Activated naive CD4-positive, alpha-beta T cell (primary cell): ENCODE measurements at places on chromosomes 1 and 21.

- no peak for DNase-seq
Observed at GRCh38 chr1:228445843-228446650, 29.4 kb upstream of the TRIM17 start.

DNA sequence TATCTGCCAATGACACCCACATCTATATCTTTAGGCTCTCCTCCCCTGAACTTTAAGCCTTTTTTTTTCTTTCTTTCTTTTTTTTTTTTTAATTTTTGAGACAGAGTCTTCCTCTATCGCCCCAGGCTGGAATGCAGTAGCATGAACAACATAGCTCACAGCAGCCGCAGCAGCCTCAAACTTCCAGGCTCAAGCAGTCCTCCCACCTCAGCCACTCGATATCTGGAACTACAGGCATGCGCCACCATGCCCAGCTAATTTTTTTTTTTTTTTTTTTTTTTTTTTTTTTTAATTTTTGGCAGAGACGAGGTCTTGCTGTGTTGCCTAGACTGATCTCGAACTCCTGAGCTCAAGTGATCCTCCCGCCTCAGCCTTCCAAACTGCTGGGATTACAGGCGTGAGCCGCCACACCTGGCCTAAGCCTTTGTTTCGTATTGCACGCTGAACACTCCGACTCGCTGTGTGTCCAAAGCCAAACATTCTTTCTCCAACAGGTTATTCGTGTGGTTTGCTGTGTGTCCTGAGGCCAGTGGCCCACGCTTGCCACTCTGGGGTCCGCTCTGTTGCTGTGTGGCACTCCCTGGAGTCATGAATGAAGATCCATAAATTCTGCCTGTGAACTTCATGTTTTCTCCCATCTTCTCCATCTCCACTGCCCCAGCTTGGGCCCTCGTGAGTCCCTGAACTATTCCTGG is 119.4 kb downstream of the CAMTA1 start:
- no peak for DNase-seq

DNA sequence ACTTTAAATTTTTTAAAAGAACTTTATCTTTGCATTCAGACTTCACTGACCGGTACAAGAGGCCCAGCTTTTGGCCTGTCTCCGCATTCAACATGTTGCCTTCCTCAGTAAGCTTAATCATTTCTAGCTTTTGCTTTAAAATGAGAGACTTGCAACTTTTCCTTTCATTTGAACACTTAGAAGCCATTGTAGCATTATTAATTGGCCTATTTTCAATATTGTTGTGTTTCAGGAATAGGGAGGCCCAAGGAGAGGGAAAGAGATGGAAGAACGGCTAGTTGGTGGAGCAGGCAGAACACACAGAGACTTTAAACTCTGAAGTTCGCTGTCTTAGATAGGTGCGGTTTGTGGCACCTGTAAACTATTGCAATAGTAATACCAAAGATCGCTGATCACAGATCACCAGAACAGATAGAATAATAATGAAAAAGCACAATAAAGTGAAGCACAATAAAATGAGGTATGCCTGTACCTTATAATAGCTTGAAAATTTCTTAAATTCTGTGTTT is 31.4 kb downstream of the RABGAP1L start:
- DNase-seq: no peak

DNA sequence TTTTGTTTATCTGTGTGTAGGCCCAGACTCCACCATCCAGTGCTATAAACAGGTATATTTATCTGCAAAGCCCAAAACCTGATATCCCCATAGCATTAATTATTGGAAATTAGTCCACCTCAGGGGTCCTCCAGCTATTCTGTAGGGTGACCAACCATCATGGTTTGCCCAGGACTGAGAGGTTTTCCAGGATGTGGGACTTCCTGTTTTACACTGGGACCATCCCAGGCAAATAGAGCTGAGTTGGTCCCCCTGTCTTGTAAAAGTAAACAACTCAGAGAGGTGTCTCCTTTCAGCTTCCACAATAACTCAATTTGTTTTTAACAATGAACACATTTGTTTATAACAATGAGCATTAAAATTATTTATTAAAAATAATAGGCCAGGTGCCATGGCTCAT is 7.8 kb upstream of the CELA2B start:
- DNase-seq: no peak

DNA sequence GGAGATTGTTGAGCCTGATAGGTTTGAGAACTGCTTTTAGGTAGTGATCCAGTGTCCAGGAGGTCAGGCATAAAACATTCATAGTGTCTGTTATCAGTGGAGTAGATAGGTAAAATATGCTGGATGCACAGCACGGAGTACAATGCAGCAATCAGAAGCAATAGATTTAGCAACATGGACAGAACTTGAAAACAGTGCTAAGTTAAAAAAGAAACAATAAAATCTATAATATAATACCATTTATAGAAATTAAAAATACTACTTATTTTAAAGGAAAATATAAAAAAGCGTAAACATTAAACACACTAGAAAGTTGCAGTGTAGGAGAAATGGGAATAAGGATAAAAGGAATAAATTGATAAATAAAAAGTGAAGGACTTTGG is 3.4 kb upstream of the TAF13 start:
- DNase-seq: no peak

- DNase-seq: no peak
Observed at GRCh38 chr1:78234496-78234895, 188.7 kb downstream of the GIPC2 start.

GRCh38 chr1:163203561-163203960 is 845 bp upstream of the RGS5 start:
- DNase-seq: no peak

DNA sequence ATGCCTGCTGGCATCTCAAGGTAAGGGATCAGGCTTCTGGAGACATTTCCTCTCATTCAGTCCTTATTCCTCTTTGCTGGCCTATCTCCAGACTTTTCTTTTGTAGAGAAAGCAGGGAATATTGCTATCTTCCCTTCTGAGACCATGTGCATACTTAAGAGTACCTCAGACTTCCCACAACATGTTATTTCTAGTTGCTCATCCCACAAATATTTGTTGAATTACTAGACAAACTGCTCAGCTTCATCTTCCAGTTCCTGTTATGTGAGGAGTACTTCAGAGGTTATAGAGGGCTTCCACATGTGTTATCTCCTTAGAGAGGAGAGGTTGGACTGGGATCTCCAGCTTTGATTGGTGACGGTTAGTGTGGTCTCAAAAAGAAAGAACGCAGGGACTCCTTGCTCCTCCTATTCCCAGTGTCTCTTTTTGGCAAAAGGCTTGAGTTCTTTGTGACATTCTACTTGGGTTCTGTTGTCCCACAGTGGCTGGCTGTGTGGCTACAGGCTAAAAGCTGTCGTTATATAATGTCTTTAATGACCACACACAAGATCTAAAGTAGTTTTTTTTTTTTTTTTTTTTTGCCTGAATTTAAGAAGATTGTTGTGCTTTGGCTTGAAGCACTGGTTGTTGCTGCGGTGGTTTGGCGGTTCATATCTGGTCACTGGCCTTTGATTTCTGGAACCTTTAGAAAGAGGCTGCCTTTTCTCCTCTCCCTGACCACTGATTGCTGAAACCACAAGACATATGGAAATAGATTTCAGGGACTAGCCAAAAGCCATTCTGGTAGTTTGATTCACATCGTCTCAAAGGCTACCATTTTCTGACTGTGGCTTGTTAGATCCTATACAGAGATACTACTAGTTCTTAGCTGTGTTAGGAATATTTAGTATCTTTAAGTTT is 78.7 kb downstream of the FGGY start:
- no peak for DNase-seq

- DNase-seq: no peak
Observed at GRCh38 chr21:31517664-31518414, 141.7 kb upstream of the SOD1 start.

DNA sequence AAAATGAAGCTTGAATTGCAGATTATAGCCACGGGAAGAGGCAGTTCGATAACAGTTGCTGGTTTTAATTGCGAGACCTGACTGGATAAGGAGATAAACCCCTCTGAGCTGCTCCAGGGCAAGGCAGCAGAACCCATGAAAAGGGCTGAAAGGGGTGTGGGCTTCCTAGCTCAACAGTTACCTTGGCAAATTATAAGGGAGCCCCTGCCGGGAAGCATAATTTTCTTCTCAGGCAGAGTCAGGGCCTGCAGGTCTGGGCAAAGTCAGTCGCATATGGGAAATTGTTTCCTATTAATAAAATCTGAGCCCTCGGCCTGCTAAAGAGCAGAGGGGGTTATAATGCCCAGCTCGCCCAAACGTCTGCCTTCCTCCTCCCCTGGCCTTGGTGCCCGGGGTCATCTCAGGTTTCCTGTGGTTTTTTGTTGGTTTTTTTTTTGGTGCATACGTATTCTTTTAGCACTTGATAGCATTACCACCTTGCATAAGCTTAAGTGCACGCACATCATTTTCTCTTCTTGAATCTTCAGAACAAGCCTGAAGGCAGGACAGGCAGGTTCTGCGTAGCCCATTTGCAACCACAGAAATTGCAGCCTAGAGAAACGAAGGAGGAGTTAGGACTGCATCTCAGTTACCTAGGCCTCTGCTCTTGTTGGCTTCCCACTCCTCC is 33.9 kb upstream of the SELENON start:
- DNase-seq: no peak

DNA sequence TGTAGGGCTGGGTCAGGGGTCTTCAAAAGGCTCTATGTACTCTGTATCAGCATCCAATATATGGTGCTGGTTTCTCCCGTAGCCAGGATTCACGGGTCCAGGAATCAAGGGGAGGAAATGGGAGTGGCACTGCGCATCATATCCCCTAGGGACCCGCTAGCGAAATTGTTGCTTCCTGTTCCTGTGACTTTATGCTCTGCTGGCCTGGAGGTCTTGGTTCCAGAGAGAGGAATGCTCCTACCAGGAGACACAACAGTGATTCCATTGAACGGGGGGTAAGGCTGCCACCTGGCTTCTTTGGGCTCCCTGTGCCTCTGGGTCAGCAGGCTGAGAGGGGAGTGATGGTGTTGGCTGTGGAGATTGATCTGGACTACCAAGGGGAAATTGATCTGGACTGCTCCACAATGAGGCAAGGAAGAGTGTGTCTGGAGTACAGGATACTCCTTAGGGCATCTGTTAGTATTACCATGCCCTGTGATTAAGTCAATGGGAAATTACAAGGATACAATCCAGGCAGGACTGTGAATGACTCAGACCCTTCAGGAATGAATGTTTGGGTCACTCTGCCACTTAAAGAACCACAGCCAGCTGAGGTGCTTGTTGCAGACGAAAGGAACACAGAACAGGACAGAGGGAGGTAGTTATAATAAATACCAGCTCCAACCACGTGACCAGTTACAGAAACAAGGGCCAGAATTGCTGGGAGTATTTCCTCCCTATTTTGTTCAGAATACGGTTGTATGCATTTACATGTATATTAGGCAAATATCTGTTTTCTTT is 10.2 kb downstream of the SPSB1 start:
- no peak for DNase-seq

GRCh38 chr1:53655931-53656746 is 82.8 kb downstream of the GLIS1 start:
- DNase-seq: no peak

DNA sequence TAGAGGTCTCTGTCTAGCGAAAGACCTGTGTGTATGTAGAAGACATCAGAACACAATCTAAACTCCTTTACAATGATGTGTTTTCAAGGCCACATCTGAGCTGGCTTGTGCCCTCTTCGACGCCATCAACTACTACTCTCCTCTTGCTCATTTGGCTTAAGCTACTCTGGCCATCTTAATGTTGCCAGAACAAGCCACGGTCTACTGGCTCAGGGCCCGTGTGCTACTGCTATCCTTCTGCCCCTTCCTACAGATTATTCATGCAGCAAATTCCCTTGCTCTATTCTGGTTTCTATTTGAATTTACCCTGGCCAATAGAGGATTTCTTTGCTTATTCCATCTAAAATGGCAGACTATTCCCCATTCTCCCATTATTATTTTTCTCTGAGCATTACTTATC is 121.7 kb downstream of the ZZZ3 start:
- no peak for DNase-seq

DNA sequence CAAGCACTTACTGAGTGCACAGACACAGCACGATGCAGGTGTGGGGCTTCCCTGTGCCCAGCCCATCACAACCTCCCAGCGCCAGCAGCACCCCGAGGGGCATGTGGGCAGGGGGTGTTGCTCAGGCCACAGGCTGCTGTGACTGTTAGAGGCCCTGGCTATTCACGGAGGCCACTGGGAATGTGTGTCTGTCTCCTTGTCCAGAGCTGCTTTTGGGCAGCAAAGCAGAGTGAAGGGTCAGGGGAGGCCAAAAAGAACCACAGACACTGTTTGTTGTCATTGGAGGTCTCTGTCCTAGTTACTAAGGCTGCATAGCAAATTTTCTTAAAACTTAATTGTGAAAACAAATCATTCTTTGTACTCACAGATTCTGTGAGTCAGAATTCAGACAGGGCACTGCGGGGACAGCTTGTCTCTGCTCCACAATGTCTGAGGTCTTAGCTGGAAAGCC is 49.6 kb downstream of the TNFRSF8 start:
- no peak for DNase-seq

DNA sequence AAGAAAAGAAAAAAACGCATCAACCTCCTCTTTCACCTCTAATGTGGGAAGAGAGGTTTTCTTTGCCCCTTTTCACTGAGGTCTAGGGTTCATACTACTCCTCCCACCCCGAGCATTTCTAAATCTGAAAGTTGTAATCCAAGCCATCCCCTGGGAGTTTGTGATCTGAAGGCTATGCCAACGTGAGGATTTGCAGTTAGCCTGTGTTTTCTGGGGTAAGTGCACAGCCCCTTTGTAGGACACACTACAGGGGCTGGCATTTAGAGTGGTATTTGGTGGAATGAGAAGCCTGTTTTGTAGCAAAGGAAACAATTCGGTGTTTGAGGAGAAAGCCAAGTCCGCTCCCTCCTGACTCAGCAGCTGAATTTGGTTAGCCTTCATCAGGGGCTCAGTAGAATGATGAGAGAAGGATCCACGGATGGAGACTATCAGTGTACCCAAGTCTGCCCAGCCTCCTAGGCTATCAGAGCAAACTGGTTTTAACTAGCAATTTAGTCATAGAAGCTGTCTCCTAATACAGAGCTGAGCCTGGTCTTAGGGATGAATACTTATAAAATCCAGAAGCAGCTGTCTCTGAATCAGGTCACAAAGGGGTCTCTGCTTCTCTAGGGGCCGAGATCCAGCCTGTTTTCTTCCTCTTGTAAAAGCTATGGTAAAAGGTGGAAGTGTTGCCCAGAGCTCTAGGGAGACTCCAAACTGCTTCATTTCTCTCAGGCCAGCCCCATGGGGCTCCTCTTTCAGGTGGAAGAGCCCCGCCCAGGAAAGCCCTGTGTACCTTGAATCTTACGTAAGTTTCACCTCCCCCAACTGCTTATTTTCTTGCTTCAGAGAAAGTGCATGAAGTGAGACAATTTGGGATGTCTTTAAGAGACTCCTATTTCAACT is 2.1 kb downstream of the PCP4L1 start:
- DNase-seq: no peak

DNA sequence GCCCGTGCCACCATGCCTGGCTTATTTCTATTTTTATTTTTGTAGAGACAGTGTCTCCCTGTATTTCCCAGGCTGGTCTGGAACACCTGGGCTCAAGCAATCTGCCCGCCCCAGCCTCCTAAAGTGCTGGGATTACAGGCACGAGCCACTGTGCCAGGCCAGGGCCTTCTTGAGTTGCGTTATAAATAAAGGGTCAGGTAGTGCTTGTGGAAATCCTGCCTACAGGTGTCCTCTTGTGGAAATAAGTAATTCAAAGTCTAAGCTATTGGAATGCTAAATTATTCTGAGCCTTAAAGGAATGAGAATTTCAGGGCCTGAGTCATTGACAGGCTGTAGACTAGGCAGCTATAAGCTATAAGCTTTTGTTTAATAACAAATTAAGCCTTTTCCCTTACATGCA is 8.1 kb upstream of the SFT2D2 start:
- DNase-seq: no peak
